ENCODE measurements at places on chromosomes 3 and 15.

DNA sequence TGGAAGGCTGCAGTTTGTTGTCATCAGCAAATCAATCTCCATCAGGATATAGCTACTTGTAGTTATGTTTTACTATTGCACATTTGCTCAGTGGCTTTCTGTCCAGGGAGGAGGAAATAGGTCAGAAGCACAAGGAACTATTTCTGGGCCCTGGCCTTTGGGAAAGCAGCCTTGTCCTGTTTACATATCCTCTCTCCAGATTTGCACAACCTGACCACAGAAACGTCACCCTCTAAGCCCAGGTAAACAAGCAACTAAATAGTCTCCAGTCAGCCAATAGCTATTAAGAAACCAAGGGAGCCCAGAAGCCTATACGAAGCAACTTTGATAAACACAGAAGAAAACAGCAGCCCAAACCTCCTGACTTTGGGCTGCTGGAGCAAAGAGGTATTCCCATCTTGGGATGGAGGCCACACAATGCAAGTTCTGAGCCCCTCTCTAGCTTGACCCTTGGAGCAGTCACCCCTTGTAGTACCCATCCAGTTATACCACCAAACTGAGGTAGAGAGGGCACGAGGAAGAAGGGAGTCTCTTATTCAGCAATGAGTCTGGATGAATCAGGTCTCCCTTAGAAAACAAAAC is 2.3 kb upstream of the FEM1B start:
- no peak for DNase-seq

GRCh38 chr3:71031181-71031580 is 552.3 kb downstream of the FOXP1 start:
- DNase-seq = no peak

DNA sequence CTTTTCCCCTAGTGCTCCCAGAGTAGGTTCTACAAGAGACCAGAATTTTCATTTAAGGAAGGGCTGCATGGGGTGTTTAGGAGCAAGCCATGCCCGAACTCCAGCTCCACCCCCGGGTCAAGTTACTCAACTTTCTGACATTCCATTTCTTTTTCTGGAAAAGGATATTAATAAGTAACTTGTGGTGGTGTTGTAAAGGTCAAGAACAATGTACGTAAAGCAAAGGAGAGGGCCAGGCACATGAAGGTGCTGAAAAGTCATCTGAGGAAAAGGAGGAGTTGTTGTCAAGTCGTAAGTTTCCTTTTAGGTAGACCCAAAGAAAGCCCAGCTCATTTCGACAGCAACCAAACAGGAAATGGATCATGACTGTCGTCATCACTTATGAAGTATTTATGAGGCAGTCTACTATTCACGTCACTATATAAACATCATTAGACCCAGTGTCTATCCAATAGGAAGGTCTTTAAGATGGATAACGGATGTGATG is 319.6 kb upstream of the IL12A start:
- DNase-seq = no peak

- no peak for DNase-seq
Observed at GRCh38 chr15:58147171-58147611, 9.0 kb downstream of the AQP9 start.

GRCh38 chr3:16366581-16366980 is 101.6 kb downstream of the OXNAD1 start:
- no peak for DNase-seq
